Activated CD8-positive, alpha-beta memory T cell treated with anti-CD3 and anti-CD28 coated beads for 1 hour (primary cell): ENCODE measurements at places on chromosomes 16 and 17.
A peak's percentile ranks its signal among the peaks of the same experiment; 100 is the strongest.

- DNase-seq = no peak
These were observed 13.3 kb downstream of the ARL2BP start for GRCh38 chr16:57258226-57258909.

- no peak for DNase-seq
These were observed 15.7 kb upstream of the ABCC3 start for GRCh38 chr17:50618941-50619340.

GRCh38 chr17:6421700-6422604, 13.0 kb downstream of the AIPL1 start:
- DNase-seq = peak; percentile 33

DNA sequence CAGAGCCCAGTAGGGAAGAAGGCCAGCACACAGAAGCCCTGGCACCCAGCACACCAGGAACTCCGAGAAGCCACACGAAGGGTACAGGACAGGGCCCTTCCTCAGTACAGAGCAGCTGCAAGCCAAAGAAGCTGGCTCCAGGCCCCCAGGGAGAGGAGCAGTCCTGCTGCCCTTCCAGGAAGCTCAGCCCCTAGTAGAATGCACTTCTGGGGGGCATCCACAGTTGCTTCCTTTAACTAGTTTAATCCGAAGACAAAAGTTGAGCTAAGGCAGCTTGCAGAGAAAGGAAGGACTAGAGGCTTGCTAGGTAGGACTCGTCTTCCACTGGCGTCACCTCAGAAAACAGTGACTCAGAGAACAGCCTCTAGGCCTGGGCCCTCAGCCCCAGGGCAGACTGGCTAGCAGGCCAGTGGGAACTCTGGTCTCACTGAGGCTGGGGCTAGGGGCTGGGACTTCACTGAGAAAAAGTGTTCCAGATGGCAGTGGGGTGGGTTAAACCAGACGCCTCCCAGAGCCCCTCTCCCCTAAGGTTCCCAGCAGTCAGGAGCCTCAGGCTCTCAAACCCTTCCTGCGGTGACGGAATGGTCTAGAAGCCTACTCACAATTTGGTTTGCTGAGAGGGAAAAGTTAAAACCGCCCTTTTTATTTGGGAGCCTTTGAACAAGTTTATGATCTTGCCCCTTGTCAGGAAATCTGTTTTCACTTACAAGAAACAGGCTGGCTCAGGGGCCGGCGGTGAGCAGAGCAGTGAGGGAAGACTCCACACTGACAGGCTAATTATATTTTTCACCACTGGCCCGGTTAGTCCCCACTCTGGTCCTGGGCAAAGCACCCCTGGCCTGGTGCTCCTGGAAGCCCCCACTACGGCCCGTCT, 41.4 kb downstream of the ACTG1 start:
- DNase-seq = no peak

- no peak for DNase-seq
These were observed 85.7 kb upstream of the XYLT1 start for GRCh38 chr16:17556276-17557052.

GRCh38 chr16:75251280-75252048, at the start of gene BCAR1:
BCAR1 (minus strand) TSS chr16:75251624; CDS start chr16:75251482, 142 bp downstream.
- DNase-seq = no peak

DNA sequence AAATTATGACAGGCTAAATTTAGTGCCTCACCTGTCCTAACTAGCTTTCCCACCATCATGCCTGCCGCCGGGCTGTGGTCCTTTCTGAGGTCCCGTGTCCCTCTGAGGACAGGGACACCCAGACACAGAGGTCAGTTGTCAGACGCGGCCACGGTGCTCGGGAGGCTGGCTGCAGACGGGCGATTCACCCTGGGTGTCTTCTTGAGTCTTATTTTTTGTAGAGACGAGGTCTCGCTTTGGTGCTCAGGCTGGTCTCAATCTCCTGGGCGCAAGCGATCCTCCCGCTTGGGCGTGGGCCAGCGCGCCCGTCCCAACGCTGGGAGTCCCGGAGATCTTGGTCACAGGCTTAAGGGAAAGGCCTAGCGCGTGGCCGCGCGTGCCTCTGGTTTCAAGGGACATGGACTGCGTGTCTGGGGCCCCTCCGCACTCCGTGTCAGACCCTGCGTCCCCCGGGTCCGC, 797 bp upstream of the RAB11FIP3 start:
- no peak for DNase-seq

- peak; percentile 11 for DNase-seq
These were observed 28.1 kb upstream of the NOL11 start for GRCh38 chr17:67689534-67690177.

- DNase-seq = no peak
These were observed 60.5 kb downstream of the CREBBP start for GRCh38 chr16:3819746-3820724.

GRCh38 chr17:19763416-19763815, 15.3 kb upstream of the ALDH3A1 start:
- no peak for DNase-seq

DNA sequence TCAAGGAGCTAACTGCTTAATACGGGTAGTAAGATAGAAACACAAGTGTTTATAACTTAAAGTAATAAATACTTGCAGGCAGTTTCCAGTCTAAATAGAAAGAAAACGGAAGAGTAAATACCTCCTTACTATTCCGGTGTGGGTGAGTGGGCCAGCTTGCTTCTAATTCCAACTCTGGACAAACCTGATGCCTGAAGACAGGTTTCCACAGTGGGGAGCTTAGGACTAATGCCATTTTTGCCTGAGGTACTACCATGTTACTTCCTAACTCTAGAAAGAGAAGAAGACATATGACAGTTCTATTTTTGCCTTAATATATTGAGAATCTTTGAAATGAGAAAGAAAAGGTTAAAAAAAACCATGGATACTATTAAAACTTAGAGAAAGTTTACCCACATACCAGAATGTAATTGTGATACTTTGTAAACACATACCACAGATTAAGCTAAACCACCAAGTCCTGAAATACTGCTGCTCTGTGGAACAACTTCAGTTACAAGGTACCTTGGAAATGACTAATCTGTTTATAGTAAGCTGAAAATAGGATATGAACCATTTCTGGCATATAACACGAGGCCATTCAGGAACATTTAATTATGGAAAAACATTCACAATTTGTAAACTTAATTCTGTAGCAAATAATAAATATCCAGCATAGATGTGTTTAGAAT, 70.2 kb downstream of the ZZEF1 start:
- no peak for DNase-seq

GRCh38 chr16:5851393-5851982, 753.9 kb upstream of the EEF2KMT start:
- DNase-seq = no peak

DNA sequence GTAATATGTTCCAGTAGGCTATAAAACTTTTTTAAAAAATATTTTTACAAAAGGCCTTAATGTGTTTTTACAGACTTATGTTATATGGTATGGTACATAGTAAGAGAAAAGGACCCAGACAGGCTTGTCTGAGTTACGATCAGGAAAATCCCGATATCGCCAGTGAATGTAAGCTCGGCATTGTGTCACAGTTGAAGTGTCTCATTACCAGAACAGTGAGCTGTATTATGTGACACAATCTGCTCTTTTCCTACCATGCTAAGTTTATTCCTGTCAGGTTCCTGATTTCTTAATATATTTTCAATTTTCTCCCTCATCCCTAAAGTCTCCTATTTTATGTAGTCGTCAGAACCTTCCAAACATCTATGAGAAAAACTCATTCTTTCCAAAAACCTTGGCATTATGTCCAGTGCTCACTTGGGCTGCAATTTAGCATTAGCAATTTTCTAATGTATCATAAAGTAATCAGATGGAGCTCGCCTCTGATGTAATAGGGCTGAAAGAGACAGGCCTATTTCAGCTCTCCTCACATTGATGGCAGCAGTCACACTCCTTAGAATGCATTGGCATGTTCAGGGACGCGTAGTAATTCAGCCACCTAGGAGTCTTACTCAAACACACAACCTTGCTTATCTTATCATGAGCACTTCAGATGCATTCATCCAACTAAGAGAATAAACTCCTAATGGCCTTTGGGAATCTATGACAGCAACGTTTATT, 147.6 kb upstream of the NOG start:
- no peak for DNase-seq

DNA sequence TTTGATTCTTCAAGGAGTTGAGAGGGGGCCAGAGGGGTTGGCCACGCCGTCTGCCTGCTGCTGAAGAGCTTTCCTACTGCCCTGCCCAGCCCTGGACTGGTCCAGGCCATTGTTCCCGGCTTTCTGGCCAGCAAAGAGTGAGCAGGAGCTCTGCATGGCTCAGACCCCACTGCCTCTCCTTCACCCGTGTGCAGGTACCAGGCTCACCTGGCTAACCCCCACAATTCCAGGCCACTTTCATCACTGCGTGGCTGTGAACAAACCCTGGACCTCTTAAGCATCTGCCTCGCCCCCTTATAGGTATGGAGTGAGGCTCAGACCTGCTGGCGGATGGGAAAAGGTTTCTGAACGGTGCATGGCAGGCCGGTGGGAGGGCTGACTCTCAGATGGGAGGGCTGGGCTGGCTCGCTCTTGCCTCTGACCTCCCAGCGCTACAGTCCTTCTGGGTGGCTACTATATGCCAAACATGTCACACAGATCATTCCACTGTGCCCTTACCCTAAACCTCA, 8.9 kb downstream of the ZNF319 start:
- no peak for DNase-seq

DNA sequence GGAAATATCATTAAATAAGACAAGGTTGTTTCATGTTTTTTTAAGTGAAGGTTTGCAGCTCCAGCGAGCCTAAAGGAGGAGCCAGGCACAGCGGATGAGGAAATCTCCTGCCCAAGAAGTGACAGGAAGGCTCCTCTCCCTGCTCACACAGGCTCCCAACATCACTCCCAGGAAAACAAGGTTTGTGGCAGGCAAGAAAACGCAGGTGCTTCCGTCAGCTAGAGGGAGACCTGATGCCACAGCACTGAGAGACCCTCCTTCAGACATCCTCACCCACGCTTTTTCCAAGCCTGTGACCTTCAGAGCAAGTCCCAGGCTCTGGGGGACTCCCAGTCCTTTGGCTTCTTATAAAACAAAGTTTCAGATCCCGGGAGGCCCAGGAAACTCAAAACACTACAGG, 89.7 kb downstream of the ZNF423 start:
- no peak for DNase-seq

DNA sequence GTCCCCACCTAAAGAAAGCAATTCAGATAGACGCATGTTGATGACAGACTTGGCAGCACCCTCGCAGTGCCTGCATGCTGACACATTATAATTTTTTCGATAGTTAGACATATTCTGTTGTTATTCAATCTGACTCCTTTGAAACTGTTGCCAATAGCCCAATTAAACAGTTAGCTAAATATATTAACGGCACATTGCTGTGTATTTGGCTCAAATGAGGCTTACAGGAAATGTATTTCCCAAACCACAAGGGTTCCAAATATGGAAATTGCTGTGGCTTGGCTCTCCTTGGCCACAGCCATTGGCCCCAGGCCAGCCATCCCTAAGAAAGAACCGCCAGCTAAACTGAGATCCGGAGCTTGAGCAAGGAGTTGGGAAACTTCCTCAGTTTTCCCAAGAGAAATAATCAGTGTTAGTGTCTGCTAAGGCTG, 31.1 kb downstream of the C16orf82 start:
- no peak for DNase-seq

DNA sequence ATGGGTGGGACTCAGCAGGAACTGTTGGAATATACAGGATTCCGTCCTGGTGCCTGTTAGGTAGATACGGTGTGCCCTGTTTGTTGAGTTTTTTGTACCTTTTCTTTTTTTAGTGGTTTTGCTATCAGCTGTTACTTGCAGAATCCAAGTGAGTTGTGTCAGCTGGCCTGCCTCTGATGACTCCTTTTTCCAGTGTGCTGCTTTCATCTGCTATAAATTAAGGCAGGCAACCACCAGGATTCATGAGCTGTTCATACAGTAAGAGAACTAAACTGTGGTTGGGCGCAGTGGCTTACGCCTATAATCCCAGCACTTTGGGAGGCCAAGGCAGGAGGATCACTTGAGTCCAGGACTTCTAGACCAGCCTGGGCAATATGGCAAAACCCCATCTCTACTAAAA, 79.9 kb downstream of the WNT3 start:
- no peak for DNase-seq

DNA sequence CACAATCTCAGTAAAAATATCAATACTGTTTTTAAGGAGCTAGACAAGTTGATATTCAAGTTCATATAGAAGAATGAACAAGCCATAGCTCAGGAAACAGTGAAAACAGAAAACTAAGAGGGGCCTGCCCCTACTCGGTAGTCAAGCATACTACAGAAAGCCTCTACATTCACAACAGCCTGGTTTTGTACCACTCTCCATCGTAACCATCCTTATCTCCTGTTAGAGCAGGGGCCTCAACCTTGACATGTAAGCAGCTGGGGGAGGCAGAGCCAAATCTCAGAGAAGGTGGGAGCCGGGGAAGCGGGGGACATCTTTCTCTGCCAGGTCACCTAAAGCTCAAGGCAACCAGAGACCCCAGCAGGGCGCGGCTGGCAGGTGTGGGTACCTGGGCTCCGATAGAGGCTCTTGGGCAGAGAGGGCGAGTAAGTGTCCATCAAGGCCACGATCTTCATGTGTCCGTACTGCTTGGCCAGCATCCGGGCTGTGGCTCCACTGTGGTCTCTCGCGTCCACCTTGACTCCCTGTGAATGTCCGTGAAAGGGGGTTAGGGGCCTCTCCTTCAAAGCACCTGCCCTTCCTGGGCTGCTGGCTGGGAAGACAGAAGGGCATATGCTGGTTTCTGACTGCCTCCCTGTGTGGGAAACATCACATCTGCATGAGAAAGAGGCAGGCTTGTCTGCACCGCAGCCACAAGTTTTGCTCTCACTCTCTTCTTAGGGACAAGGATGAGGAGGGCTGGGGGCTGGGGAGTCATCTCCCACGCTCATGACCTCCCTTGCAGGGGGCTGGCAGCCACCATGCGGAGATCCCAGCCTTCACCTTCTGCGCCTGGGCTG, 20.2 kb downstream of the ANKS3 start:
- no peak for DNase-seq

- no peak for DNase-seq
These were observed 242.4 kb downstream of the C16orf95 start for GRCh38 chr16:87074641-87075318.

DNA sequence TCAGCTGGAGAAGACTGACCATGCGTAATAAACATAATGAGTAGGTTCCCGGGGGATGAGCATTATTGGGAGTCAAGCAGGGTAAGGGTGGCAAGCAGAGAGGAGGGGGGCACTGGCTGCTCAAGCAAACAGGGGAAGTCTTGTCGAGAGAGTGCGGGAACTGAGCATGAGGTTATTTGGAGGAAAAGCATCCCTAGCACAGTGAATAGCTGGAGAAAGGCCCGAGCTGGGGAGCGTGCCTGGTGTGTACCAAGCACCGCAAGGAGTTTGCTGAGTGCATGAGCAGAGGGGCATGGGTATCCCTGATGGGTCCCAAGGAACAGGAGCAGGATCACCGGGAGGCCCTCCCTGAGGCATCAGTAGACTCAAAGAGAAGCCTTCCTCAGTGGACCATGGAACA, 17.2 kb downstream of the CYTH1 start:
- DNase-seq = no peak

GRCh38 chr16:49618955-49619354, 237.0 kb downstream of the ZNF423 start:
- DNase-seq = no peak
